ENCODE measurements at places on chromosomes 1 and 21.

DNA sequence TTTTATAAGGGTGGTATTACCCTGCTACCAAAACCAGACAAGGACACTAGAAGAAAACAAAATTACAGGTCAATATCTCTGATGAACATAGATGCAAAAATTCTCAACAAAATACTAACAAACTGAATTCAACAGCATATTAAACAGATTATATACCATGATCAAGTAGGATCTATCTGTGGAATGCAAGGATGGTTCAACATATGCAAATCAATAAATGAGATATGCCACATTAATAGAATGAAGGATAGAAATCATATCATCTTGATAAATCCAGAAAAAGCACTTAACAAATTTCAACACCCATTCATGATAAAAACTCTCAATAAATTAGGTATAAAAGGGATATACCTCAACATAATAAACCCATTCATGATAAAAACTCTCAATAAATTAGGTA, 24.3 kb upstream of the MYBPHL start:
- no peak for DNase-seq

GRCh38 chr1:201488830-201489589, 17.9 kb downstream of the CSRP1 start:
- DNase-seq = no peak

DNA sequence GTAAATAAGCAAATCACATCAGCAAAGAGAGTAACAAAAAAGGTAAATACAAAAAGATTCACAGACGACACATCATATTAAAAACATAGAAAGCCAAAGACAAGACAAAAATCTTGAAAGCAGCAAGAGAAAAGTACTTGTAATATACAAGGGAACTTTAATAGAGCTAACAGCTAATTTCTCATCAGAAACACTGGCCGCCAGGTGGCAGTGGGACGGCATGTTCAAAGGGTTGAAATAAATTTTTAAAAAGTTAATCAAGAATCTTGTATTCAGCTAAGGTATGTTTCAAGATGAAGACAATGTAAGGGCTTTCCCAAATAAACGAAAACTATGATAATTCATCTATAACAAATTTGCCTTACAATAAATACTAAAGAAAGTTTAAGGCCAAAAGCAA, 358.1 kb downstream of the LRRIQ3 start:
- DNase-seq = no peak

GRCh38 chr1:175317779-175318178, 125.2 kb upstream of the KIAA0040 start:
- DNase-seq = no peak

GRCh38 chr1:24525606-24526005, 23.0 kb downstream of the RCAN3 start:
- no peak for DNase-seq

DNA sequence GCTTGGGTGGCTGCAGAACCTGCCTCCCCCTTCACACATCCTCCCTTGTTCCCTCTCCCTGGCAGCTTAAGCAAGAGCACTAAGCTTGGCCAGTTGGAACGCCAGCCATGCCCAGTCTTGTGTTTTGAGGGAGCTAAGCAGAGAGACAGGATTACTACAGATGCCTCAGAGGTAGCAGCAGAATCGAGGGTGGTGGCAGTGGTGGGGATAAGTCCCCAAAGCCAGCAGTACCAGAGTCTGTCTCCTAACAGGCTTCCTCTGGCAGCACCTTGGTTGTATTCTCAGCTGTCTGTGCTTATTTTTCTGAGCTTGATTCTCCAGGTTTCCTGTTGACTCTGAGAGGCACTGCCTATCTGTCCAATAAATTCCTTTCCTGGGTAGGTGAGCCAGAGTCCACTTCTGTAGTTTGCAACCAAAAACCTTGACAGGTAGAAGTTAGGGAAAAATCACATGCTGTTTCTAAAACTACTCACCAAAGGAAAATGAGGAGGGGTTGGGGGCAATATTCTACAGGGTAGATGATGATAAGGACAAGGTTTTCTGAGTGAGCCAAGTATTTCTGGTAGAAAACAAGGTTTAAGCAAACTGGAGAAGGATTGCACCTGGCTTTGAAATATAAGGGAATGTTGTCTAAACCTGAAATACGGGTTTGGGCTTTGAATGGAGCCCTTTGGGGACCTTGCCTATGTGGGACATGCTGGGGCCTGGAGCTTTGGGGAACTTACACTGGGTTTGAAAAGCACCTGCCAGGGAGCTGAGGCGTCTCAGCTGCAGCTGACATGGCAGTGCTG, 100.8 kb downstream of the PBX1 start:
- DNase-seq = no peak

DNA sequence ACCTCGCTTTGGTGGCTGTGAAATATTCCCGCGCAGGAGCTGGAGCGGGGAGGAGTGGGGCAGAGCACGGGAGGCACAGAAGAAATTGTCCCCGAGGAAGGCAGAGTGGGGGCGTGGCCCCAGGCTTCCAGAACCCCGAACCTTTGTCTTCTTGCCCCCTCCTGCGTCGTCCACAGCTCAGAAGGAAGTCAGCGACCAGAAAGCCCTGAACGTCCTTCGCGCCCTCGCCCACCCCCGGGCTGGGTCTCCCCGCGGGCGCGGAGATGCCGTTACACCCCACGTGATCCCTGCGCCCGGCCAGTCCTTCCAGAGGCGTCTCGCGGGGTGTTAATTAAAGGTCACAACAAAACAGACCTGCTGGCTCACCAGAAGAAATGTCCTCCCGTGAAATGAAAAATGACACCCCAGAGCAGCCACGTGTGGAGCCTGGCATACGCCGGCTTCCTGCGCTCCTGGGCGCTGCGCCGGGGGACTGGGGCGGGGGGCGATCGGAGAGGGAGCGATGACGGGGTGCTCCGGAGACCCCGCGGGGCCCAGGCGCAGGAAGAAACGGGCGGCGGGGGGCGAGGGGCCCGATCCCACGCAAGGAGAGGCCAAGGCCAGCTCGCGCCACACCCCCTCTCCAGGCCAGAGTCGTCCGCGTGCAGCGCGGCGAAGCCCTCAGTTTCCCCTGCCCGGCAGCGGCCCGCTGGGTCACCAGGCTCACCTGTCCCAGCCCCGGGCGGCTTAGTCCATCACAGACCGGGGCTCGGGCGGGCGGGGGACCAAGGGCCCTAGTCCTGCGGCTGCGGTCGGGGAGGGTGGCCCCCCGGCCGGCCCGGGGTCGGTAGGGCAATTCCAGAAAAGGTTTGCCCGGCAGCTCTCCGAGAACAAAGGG, 995 bp upstream of the KIF26B start:
- peak; percentile 25 for DNase-seq

DNA sequence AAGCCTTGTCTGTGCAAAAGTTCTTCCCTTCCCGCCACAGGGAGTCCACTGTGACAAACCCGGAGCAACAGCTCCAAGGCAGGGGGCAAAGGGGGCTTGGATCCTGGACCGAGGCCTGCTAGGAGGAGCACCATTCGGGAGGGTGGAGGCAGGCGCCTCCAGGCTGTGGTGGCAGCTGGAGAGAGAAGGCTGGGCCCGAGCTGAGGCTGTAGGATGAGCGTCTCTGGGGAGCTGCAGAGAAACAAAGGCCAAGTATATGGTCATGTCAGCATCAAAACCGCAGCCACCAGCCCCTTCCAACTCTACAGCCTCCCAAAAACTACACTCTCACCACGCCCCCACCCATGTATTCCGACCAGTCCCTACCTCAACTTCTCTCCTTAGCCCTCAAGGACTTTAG, 579 bp downstream of the SH3BP5L start:
- DNase-seq = no peak

DNA sequence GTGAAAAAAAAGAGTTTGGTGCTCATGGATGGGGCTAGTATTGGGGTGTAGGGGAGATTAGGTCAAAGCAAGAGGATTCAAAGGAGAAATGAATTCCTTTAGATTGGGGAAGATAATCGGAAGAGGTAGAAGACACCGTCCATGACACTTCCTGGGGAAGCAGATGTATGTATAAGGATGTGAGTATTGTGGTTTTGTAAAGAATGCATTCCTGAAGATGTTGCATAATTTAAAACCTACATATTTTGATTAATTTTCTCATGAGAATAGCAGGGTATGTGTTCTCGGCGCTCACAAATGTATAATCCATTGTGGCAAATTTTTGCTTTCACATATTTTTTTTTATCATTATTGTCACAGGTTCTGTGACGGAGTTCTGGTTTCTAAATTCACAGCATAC, 5.5 kb upstream of the LGALS8 start:
- no peak for DNase-seq

- no peak for DNase-seq
Observed at GRCh38 chr1:54395281-54395934, 10.8 kb downstream of the SSBP3 start.

GRCh38 chr1:55937840-55938375, 641.5 kb downstream of the PLPP3 start:
- DNase-seq = no peak

DNA sequence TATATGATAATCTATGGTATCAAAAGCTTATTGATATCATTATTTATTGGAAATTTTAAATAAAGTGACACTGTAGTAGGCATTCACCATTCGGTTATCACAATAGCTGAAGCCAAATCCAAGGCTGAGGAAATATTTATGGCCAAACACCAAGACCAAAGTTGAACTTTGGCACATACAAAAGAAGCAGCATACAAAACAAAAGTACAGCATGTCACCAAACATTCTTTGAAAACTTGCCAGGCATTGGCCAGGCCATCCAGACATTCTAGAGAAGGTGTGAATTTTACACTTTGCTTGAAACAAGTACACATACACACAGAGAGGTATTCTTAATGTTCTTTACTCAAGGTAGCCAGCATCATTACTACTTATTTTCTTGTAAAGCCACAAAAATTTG, 544.4 kb upstream of the CXADR start:
- no peak for DNase-seq

GRCh38 chr1:36571106-36571505, 88.4 kb upstream of the CSF3R start:
- DNase-seq = no peak

GRCh38 chr1:232599178-232600041, 30.5 kb downstream of the SIPA1L2 start:
- DNase-seq = no peak

DNA sequence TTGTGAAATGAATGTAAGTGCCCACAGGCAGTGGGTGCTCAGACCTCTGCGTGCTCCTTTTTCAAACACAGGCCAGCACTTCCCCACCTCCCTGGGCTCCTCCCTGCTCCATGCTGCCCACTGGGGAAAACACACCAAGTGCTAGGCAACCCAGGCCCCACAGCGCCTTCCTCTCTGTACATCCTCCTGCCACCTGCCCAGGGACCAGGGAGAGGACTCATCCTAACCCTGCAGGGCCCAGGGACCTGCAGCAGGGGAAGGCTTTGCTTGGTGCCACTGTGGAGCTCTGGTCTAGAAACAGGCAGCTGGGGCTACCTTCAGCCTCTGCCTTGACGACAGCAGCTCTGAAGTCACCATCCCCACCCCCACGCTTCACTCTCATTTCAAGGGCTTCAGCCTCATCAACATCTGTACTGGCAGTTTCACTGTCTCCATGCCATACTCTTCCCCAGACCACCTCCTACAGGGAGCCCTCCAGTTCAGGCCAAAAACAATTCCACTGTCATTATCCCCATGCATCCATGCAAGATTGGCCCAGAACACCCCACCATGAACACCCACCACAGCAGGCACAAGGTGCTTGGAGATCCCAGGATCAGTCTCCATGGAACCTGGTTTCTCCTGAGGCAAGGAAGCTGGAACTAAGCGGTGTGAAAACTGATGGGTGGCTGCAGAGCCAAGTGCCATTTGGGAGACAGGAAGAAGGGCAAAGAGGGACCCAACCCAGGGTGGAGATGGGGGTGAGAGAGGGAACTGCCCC, 1.1 kb downstream of the IGSF8 start:
- no peak for DNase-seq

- no peak for DNase-seq
Observed at GRCh38 chr21:26469789-26470188, 103.3 kb downstream of the CYYR1 start.

DNA sequence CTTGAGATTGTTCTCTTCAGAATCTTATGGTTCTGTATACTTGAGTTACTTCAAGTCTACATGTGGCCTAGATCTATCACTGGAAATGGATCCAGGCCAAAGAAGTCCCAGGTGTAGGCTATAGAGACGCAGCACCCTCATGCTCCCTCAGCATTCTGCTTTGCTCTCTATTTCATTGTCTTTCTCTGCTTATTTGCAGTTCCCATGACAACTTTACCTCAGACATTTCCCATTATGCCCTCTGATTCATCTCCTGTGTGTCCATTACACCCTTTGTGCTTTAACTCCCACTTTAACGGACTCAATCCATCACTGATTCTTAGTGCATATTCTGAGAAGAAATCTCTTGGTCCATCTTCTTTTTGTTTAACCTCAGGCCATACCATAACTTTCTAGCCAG, 236.9 kb upstream of the NRIP1 start:
- no peak for DNase-seq

DNA sequence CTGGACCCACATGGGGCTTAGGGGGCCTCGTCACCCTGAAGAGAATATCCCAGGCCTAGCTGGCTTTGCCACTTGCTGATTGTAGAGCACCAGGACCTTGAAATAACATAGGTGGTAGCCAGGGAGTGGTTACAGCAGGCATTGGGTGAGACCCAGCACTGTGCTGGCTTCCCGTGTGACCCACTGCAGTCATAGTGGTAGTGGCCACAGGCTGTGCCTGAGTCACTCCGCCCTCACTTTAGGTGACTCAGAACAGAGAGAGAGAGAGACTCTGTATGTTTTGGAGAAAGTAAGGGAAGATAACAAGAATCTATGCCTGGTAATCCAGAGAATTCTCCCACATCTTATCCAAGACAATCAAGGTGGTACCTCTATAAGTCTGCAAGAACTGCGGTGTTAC, 98.7 kb upstream of the LHX8 start:
- DNase-seq = no peak

DNA sequence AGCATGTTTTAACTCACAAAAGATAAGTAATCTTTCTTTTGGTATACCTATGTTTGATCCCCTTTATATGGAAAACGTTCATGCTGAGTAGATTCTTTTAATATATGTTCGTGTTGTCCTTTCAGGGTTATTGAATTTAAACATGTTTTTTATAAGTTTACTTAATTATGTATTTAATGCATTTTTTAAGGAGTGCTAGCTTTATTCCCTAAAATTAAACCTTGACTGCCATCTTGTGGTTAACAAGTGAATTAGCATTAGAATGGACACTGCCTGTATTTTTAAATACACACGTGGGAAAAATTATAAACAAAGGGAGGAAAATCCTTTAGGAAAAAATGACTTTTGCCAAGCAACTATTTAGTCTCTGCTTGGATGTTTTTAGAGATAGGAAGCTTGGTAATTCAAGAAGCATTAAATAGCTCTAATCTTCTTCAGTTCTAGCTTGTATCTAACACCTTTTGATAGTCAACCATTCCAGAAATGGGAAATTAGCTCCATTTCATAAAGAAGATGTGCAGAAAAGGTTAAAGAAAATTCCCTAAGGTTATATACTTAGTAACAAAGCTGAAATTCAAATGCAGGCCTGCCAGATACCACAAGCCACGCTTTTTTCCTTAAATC, 43.0 kb downstream of the UBE2U start:
- DNase-seq = peak; percentile 49

DNA sequence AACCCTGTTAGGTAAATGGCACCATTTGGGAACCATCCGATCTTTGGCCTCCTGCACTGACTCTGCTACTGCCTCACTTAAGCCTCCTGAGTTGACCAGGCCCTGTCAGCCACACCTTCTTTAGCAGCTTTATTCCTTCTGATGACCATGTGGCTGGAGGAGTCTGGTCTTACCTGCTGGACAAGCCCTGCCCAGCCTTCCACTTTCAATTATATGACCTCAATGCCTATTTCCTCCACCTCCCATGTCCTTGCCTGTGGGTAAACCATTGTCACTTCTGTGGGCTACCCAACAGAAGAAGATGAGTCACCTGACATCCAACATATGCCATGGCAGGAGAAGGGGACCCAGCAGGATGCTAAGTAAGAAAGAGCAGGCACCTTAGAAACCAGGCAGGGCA, 393.8 kb downstream of the NTNG1 start:
- no peak for DNase-seq
